AG20443 (cell line): ENCODE measurements at places on chromosomes 11 and 22.
A peak's percentile ranks its signal among the peaks of the same experiment; 100 is the strongest.

GRCh38 chr11:74773476-74773875 is 24.8 kb downstream of the RNF169 start:
- DNase-seq, result no peak

DNA sequence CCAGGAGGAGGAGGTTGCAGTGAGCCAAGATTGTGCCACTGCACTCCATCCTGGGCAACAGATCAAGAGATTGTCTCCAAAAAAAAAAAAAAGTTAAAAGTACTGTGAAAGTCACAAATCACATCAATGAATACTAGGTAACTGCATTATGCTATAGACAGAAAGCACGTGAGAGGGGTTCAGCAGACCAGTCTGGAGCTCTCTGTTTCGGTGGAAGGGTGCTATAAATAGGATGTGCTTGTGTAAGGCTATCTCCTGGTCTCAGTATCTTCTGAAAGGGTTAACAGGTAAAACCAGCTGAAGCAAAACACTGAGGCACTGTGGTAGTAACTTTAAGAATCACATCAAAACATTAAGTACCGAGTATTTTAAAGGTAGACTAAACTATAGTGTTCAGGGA is 43.4 kb downstream of the EIF4ENIF1 start:
- no peak for DNase-seq

DNA sequence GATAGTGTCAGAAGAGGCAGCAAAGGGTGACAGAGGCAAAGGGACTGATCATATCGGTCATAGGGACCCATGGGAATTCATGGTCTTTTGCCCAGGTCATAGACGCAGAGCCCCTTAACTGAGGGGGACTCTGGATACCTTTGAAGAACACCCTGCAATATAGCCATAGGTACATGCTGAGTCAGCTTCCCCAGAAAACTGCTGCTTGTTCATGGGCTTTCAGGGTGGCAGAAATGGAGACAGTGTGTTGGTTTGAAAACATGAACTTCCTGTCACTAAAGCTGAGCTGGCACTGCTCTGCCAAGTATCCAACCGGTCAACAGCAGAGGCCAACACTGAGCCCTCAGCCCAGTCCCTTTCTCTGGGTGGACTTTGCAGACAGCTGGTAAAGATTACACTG is 114.2 kb downstream of the EFCAB6 start:
- no peak for DNase-seq

GRCh38 chr11:67277231-67277961 is 11.1 kb downstream of the GRK2 start:
- peak; percentile 91 for DNase-seq

GRCh38 chr11:115148101-115148500 is 356.1 kb downstream of the CADM1 start:
- no peak for DNase-seq

- DNase-seq, result no peak
Measured at GRCh38 chr11:102064316-102064715, 17.1 kb downstream of the CFAP300 start.

GRCh38 chr22:40002935-40003715 is 8.4 kb downstream of the FAM83F start:
- DNase-seq, result no peak

DNA sequence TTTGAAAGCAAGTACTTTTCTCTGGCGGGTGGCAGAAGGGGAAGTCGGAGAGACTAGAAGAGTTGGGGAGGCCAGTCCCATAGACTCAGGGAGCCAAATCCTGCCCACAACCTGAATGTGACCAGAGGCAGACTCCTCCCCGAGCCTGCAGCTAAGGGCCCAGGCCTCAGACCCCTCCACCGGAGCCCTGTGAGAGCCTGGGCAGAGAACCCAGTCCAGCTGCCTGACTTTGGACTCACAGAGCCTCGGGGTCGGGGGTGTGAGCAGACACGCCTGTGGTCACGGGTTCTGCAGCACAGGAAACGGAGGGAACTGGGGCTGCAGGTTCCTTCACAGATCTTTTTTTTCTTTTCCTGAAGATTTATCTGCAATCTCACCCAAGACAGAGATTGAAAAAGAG is 312.3 kb downstream of the CTTN start:
- DNase-seq, result no peak

DNA sequence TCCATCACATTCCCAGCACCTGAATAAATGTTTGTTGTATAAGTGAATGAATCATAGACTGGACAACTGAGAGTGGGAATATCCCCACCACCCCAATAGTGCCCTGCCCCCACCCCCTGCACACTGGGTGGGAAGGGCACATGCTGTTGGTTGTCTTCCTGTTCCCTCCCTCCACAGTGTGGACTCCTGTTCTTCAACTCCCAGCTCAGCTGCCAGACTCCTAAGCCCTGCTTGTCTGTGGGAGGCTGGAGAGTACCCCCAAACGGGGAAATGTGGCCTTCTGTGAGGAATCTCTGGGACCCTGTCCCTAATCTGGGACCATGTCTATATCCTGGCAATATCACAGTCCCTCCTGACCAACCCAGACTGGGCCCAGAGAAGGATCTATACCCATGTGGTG is 5.5 kb upstream of the MYOD1 start:
- DNase-seq, result no peak

GRCh38 chr11:74620531-74620930 is 28.1 kb downstream of the POLD3 start:
- peak; percentile 28 for DNase-seq

- DNase-seq, result no peak
Measured at GRCh38 chr11:73404506-73405145, 28.4 kb downstream of the RELT start.

- peak; percentile 7 for DNase-seq
Measured at GRCh38 chr11:130211144-130211543, 51.6 kb downstream of the ST14 start.

DNA sequence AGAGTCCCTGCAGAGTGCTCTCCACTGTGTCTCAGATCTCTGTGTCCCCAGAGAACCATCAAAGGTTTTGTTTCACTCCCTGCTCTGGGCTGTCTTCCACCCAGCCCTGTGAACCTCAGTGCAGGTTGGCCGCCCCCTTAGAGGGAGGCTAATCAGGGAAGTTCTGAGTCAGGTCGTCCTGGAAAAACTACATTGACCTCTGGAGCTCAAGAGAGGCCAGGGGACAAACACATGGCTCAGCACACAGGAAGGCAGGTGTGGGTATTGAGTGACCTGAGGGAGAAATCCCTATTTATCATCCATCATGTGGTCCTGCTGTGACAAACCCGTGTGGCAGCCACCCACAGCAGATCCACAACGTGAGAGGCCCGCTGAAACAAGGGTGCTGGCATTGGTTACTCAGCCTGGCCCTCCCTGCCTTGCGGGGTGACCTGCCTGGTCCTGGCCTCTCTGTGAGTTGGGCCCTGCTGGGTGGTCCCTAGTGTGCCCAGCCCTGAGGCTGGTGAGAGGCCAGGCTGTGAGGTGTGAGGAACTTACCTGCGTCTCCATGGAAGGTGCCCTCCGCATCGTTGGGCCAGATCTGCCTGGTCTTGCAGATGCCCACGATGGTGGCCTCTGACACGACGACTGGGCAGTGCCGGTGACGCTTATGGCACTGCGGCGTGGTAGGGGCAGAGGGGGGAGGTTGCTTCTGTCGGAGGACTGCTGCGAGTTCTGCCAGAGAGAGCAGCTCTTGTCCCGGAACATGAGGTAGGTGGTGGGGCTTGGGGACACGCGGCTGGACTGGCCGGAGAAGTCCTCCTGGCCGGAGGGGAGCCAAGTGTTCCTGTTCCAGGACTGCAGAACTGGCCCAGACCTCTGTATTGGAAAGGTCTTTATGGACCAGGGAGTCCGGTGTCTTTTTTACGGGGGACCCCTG is 669 bp upstream of the BCR start:
- no peak for DNase-seq

DNA sequence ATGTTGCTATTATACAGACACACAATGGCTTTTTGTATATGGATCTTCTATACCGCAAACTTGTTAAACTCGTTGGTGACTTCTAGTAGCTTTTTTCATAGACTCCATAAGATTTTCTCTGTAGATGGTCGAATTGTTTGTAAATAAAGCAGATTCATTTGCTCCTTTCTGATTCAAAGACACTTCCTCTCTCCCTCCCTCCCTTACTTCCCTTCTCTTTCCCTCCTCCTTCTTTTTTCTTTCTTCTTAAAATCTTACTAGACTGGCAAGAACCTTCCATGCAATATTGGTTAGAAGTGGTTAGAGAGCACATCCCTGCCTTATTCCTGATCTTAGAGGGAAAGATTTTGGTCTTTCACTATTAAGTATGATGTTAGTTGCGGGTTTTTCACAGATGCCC is 36.4 kb downstream of the MYEOV start:
- DNase-seq, result no peak

GRCh38 chr11:118691926-118692830 is 12.7 kb upstream of the TREH start:
- DNase-seq, result peak; percentile 39

DNA sequence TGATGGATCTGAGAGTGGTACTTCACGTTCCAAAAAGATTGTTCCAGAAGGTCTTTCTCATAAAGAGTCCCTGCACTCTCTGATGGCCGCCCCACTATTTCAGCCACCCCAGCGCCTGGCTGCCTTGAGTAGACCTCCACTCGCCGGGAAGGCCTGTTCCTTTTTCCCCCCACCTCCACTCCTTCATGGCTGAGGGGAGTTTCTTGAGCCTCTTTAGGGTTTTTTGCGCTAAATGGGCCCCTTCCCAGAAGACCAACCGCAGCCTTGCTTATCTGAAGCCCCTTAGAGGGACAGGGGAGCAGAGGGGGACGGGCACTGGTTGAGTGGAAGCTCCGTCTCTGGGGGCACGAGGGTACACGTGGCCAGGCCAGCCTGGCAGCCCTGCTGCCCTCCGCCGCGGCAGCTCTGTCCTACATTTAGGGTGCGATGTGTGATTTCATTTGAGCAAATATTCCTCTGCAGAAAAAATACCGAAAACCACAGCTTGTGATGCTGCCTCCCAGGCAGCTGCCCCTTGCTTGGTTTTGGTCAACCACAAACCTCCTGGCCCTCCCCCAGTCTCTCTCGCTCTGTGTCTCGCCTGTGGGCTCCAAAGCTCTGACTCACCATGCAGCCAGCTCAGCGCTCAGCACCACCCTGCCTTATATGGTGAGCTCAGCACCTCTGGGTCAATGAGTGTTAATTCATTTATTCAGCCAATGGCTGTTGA is 88.7 kb downstream of the TP53I11 start:
- peak; percentile 98 for DNase-seq

- DNase-seq, result peak; percentile 84
Measured at GRCh38 chr11:26442131-26442530, 110.2 kb downstream of the ANO3 start.

GRCh38 chr11:57364851-57365660 is 15.9 kb downstream of the PRG3 start:
- DNase-seq, result no peak

GRCh38 chr22:30221121-30221992 is 25.2 kb downstream of the LIF start:
- DNase-seq, result no peak

DNA sequence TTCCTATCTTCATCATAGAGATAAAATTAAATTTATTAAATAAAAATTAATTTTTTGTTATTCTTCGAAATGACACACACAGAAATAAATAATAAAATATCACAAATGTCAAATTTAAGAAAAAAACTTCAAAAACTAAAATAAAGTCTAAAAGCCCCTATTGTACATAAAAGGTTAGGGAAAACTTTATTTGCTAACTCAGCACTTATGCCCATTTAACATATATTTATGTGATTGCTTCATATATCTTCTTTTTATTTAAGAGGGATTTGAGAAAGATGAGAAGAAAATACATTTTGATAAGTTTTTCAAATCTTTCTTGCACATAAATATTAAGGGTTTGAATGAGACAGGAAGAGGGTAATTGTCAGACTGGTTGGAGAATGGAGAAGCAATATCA is 2350.4 kb upstream of the RAG2 start:
- DNase-seq, result no peak

GRCh38 chr11:407651-408123 is 7.1 kb downstream of the SIGIRR start:
- DNase-seq, result no peak

DNA sequence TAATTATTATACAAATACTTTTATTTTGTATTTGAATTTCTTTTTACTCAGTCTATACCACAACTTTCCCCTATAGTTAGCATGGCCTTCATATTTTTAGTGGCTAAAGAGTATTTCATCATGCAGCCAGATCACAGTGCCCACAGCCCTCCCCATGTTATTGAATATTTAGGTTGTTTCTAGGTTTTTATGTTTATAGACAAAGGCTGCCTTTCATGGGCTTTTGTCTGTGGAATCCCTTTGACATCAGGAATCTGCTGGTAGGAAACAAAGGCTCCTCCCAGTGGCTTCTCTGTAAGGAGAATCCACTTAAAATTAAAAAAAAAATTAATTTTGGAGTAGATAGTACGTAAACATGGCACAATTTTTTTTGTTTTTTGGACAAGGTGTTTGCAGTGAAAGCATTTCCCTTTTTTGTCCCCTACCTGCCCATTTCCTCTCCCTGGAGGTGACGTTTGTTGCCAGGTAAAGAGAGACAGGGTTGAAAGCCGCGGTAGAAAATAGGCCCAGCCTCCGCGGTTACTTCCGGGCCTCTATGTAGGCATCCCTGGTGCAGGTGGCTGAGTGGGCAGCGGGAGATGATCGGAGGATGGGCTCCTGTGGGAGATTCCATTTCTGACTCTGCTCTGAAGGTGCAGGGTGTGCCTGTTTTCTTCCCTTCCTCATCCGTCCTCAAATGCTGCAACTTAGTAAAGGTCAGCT is 82.2 kb upstream of the OR4B1 start:
- DNase-seq, result no peak

- DNase-seq, result no peak
Measured at GRCh38 chr11:134581966-134582769, 170.1 kb upstream of the B3GAT1 start.

GRCh38 chr22:30325065-30325720 is 1.5 kb downstream of the TBC1D10A start:
- peak; percentile 83 for DNase-seq

DNA sequence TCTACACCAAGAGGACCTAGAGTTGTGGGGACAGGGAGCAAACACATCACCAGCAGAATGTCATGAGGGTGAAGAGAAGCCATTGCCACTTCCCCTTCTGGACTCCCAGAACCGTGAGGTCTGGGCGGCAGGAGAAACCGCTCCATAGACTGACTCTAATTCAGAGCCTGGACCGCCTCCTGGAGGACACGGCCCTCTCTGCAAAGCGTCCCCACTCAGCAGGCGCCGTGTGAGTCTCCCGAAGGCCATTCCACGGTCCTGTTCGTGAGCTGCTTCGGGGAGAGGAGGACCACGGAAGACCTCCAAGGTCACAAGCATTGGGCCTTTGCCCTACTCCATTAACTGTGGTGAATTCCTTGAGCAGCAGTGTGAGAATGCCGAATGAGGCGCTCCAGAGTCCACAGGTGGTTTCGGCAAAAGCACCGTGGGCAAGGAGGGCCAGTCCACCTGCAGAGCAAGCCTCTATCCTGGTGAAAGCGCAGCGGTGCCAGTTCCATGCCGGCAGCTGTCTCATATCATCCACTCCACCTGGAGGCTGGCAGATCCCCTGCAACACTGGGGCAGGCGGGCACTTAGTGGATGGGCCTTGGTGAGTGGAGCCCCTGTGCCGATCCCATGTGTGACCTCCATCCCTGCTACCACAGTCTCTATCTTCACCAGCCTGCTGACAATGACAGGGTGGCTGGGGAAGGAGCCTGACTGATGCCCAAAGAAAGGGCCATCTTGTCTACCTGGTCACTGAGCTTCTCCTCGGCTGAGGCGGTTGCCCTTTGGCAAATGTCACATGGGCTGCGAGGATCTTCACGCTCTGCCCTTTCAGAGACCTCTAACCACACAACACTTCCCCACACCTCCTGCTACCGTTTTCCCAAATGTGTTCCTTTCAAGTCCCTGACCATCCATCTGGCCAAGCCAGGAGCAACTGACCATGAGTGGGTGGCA is 7.5 kb downstream of the C11orf21 start:
- no peak for DNase-seq

GRCh38 chr11:123233975-123234334 is 38.9 kb upstream of the CLMP start:
- DNase-seq, result no peak
